ENCODE measurements at places on chromosomes 5 and 9.

- peak; percentile 88 for DNase-seq
Measured at GRCh38 chr5:142959683-142960657, 189.8 kb downstream of the ARHGAP26 start.

GRCh38 chr5:40790947-40791593 is 7.1 kb downstream of the PRKAA1 start:
- no peak for DNase-seq

DNA sequence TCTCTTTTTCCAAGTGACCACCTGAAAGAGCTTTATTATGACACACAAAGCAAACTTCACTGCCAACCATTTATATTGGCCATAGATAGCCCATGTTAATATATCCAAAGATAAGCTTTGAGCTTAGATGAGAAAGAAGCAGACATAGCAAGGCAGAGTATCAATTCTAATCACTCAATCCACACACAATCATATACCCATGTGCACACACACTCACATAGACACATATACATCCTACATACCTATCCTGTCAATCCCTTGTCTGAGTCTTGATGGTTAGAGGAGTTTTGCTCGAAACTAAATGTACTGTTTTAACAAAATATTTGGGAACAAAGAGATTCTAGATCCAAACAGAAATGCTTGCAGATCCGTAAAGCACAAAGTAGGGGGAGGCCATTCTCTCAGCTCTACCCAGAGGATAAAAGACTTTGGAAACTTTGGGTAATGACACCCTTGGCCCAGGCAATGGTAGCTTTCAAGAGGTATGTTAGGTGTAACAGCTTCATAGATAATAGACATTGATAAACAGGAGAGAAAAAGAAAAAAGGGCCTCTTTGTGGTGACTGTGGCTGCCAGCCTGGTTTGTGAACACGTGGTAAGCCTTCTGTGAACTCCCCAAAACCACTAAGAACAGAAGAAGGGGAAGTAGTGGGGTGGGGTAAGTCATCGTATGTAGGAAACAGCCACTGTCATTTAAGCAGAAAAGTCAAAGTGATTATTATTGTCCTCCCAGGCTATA is 121.6 kb downstream of the TLR4 start:
- DNase-seq, result no peak

GRCh38 chr5:148910686-148911361 is 84.4 kb downstream of the ADRB2 start:
- peak; percentile 91 for DNase-seq

DNA sequence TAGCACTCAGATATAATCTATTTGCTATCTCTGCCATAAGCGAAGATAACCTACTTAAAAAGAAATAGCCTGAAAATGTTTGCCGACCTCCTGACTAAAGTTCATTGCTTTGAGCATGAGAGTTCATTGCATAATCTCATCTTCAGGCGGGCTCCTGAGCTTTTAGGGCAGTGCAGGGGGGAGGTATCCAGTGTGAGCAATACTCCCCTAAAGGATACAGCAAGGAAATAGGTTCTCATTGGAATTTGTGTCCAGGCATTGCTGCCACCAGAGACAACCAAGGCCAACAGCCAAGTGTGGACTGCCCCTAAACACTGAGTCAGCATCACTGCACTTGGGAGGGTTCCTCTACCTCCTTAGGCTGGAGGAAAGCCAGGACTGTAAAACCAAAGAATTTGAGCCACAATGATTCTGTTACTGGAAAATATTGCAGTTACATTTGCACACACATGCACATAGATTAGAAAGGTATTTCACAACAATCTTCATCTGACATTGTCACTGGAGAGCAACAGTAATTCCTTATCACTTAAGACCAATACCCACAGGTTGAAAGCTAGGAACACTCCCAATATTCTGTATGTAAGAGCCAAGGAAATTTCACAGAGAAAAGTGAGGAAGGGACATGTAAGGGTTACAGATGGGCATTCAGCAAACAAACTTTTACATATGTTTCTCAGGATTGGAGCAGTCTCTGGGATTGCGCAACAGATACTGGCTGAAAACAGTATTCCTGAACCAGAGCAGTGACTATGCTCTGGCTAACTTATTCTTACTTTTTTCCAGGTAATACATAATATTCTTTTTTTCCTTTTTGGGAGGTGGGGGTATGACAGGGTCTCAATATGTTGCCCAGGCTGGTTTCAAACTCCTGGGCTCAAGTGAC is 98.6 kb upstream of the TLE1 start:
- DNase-seq, result peak; percentile 66

DNA sequence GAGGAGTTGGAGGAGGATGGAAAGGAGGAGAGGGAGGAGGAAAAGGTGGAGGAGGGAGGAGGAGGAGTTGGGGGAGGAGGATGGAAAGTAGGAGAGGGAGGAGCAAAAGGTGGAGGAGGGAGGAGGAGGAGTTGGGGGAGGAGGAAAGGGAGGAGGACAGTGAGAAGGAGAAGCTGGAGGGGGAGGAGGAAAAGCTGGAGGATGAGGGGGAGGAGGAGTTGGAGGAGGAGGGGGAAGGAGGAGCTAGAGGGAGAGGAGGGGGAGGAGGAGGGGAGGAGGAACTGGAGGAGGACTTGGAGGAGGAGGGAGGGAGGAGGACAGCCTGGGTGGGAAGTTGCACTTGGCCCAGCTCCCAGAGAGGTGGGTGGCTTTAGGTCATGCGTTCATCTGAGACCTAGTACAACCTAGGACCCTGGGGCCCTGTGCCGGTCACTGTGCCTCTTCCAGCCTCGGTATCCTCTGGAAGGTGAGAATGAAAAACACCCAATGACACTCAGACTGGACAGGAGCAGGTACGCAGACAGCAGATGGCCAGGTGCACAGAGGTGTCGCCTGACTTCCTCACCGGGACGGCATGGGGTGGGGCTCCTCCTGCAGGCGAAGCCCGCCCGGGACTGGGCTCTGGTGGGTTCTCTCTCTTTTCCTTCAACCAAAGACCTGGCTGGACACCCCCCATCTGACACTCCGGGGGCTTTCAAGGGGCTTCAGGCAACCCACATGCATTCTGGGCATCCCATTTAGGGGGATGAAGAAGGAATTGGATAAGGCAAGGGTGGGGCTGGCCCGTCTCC is 12.2 kb upstream of the SLC2A6 start:
- no peak for DNase-seq

DNA sequence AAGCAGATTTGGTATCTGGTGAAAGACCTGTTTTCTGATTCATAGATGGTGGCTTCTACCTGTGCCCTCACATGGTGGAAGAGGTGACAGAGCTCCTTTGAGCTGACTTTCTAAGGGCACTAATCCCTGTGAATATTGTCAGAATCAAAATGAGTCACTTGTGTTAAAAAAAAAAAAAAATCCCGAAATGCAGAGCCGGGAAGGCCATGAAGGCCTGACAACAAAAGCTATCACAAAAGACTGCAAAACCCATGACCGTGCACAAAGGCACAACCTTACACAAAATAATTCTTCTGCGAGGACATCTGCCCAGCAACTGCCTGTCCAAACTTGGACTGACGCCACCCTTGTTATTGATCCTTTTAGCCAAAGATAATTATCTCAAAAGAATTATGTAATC is 19.6 kb upstream of the UBTD2 start:
- DNase-seq, result peak; percentile 23

DNA sequence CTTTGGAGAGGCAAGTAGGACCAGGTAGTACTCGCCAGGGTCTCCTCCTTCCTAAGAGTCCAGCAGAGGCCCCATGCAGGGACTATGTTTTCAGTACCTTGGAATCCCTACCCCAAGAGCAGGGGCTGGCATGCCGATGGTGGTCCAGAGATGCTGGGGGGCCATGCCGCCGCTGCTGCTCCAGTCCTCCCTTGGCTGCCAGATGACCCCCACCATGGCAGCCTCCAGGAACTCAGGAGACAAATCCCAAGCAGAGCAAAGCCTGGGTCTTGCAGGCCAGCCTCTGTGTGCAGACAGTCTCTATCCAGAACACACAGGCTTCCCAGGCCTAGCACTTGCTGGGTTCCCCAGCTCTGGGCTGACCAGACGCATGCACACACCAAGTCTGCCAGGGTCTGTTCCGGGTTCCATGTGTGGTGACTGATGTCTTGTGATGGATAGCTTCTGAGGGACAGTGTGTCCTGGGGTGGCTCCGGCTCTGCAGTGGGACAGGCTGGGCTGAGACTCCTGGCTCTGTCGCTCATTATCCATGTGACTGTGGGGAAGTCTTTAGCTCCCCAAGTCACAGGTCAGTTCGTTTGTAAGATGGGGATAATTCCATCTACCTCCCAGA is 127.3 kb downstream of the CRB2 start:
- DNase-seq, result no peak

GRCh38 chr5:19734776-19735175 is 253.2 kb downstream of the CDH18 start:
- DNase-seq, result peak; percentile 62

- DNase-seq, result no peak
Measured at GRCh38 chr5:62112689-62113228, 193.2 kb upstream of the KIF2A start.

GRCh38 chr9:131146186-131146585 is 20.8 kb downstream of the NUP214 start:
- no peak for DNase-seq

DNA sequence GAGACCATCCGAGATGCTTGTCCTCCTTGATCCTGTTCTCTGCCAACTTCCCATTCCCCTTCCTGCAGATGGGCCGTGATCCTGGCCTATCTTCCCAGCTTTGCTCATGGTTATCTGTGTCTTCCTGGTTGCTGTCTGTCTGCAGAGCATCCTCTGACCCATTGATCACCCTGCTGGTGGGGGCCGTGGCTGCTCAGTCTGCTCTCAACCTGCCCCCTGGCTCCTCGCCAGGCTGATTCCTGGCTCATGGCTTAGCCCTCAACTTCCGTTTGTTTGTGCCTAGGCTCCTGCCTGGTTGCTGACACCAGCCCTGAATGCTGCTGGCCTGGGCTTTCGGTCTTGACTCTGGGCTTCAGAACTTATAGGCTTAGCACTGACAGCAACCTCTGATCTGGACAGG is 67.1 kb upstream of the SMIM15 start:
- DNase-seq, result no peak

DNA sequence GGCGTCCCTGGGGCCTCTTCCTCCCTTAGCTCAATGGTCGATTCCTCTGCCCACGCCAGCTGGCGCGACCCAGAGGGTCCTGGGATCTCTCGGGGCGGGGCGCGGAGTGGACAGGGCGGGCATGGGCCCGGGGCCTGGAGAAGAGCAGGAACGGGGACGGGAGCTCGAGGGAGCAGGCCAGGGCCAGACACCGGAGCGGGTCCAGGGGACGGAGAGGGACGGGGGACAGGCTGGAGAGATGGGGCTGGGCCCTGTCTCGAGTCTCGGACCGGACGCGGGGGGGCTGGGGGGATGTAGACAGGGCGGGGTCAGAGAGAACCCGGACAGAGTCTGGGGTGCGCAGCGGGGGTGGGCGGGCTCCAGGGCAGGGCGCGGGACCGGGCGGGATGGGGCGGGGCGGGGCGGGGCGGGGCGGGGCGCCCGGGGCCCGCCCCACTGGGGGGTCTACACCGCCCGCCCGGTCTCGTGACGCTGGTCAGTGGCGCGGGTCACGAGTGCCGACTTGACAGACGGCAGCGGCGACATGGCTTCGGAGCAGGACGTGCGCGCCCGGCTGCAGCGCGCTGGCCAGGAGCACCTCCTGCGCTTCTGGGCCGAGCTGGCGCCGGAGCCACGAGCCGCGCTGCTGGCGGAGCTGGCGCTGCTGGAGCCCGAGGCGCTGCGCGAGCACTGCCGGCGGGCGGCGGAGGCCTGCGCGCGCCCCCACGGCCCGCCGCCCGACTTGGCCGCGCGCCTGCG is at the start of gene UAP1L1:
Gene UAP1L1, plus strand, starts transcription at position 508 of the 738 bp plus-strand sequence. Its CDS starts 16 bp downstream, at position 524.
- DNase-seq, result no peak

DNA sequence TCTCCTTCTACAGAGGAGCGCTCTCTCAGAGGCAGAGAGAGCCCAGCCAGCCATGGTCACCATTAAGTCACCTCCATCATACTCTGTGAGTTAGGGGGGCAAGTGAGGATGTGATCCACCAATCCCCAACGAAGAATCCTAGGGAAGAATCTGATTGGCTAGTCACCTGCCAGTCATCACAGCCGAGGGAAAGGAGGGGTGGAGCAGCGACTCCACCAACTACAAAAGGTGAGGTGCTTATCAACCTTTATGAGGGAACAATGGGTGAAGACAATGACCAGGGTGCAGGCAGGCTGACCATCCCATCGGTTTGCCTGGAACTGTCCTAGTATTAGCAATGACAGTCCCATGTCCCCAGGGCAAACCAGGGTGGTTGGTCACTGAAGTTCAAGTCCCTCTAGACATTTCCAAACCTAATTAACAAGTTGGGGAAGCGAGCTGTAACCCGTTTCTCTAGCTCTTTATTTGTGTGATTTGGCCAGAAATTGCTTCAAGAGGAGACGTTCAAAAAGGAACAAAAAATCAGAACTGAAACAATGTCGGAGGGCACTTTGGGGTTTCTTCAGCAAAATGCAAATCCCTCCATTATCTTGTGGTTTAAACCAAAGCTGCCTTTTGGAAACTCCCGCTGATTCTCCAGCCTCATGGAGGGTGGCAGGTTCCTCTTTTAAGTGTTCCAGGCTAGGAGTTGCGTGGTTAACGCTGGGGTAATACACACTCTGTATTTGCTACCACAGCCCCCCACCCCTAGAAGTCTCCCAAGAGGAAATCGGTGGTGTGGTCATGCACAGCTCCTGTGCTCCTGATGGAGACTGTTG is 18.8 kb upstream of the FCN1 start:
- DNase-seq, result no peak

- no peak for DNase-seq
Measured at GRCh38 chr5:178640331-178641045, 13.6 kb upstream of the CLK4 start.

DNA sequence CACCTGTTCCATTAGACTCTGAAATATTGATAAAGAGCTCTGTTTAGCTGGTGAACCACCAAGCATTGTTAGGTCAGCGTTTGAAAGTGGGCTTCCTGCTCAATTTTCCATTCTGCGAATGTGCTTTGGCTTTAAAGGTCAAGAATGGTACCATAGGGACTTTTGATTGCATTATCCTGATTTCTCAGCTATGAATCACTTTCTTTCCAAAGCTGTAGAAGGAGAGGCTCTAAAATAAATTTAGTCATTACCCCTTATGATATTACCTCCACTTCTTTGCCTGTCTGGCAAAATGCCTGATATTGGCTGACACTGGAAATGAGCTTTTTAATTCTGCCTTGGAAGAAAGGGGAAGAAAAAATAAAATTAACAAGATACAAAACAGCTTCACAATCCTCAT is 237.2 kb upstream of the CTNND2 start:
- no peak for DNase-seq

GRCh38 chr5:123371575-123372179 is 51.5 kb downstream of the CEP120 start:
- peak; percentile 16 for DNase-seq

- no peak for DNase-seq
Measured at GRCh38 chr9:116000748-116001329, 152.8 kb upstream of the PAPPA start.

- DNase-seq, result peak; percentile 13
Measured at GRCh38 chr5:126234563-126235195, 188.5 kb upstream of the GRAMD2B start.

GRCh38 chr9:32442433-32442832 is 58.0 kb downstream of the ACO1 start:
- no peak for DNase-seq

DNA sequence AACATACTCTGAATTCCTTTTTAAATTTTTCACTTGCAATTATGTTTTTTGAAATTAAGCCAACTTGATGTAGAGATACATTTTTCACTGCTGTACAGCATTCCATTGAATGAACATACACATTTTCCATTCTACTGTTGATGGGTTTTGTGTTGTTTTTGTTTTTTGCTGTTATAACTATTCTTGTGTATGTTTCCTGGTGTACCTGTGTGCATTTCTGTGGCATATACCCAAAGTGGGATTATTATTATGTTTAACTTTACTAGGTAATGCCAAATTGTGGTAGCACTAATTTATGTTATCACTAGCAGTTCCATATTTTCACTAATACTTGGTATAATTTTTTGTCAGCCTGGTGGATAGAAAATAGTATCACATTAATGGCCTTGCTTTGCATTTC is 2.7 kb downstream of the RFESD start:
- DNase-seq, result no peak

GRCh38 chr5:114010362-114010761 is 351.5 kb upstream of the KCNN2 start:
- peak; percentile 67 for DNase-seq
